Astrocyte of the cerebellum (primary cell): ENCODE measurements at places on chromosomes 5 and 9.

DNA sequence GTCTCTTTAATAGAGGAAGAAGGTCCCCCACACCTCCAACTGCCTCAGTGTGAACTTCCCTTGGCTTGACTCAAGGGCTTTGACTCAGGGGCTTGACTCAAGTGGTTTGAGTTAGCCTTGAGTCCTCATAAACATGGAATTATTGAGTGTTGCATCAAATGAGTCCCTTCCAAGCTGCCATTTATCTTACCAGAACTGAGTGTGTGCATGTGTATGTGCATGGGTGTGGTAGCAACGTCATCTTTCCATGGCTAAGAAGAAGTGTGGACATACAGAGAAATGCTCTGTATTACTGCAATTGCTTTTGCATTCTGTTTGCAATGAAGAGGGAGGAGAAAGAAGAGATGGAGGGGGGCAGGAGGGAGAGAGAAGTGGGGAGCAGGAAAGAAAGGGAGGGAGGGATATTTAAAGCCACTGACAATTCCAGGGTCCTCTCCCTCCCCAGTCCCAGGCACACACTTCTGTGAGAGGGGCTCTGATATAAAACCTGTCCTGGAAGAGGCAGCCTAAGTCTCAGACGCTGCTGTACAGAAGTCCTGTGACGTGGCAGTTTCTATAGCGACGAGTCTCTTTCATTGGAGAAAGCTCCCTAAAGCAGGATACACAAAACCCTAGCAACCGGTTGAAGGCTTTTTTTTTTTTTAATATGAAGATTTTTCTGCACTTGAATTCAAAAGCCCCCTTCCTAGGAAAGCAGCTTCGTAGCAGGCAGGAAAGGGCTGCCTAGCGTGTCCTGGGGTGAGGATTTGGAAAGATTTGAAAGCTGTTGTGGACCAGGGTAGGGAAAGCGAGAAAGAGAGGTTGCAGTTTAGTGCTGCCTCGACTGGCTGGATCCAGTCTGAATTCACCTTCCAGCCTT is 93.3 kb upstream of the MAP1B start:
- peak; percentile 34 for DNase-seq

DNA sequence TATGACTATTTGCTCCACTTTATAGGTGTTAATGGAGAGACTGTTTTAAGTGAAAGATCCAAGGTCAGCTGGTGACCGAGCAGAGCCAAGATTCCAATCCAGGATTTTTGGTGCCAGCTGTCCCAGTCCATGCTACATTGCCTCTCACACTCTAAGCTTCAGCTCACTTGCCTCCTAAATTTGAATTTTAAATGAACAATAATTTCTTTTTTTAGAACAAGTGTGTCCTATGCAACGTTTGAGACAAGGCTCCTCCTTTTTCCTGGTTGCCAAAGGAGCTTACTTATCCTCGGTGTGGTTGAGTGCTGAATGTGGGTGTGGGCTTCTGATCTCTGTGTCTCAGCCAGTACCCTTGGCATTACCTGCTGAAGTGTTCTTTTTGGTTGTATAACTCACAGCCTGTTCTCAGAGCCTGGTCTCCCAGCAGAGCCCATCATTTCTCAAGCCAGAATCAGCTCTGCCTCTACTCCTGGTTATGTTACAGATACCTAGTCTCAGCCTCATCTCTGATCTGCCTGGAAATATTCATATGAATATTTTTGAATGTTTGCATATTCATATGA is 4.0 kb upstream of the PRRC1 start:
- no peak for DNase-seq

DNA sequence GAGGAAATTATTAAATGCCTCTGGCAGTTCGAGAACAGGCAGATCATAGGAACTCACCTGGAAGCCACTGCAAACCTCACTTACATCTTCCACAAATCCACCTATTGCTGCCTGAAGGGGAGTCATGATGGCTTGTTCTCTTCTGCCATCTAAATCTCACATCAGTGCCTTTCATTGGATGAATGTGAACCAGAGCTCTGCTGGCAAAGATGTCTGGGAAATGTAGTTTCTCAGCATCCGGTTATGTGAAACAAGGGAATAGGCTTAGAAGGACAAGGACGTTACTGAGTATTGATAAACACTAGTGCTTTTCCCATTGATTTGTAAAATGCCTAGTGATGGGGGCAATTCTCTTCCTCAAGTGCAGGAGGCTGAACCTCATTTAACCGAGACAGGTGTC is 483.3 kb downstream of the ARHGEF28 start:
- no peak for DNase-seq

DNA sequence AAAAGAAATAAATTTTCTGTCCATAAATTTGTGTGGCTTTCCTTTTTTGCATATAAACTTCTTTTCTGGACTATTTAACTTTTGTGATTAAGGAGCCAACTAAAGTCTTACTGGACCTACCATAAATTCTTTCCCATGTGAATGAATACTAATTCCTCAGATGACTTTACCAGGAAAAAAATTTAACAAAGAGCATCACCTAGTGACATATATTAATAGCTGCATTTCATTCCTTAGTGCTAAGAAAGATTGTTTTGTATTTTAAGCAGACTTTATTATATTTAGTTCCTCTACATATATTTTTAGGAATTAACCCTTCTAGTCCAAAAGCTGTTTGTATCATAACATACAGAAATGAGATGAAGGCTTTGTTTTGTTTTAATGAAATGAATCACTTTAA is 64.4 kb downstream of the C9orf85 start:
- DNase-seq: no peak

DNA sequence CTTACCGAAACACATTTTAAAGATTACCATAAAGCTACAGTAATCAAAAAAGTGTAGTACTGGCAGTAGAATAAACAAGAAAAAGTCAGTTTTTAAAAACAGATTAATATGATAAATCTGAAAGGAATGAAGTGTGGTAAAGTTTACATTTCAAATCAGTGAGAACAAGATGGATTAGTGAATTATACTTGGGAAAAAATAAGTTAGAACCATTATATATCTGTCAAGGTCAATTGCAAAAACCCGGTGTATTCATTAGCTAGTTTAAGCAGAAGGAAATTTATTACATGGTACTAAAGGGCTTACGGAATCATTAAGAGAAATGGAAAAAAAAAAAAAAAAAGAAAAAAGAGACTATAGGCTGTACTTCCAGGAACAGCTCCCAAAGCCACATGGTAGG is 164.3 kb downstream of the MUSK start:
- no peak for DNase-seq

- DNase-seq: no peak
These were observed 593.6 kb downstream of the MTRR start for GRCh38 chr5:8462565-8462964.

- no peak for DNase-seq
These were observed 423.8 kb downstream of the SPOCK1 start for GRCh38 chr5:137075163-137075970.

DNA sequence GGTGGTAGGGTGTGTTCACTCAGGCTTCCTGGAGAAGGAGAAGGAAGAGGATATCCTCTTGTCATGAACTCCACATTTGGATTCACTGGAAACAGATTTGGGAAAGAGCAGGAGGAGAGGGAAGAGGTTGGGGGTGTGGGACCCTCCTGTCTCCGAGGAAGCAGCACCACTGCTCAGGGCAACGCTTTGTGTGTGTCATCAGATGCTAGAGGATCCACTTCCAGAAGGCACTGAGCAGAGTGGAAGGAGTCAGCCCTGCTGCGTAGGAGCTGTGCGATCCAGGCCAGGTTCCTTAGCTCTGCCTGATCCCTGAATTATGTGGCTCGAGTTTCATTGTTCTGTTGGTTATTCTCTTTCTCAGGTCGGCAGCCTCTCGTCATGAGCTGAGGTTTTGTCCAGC is 37.3 kb upstream of the TJP2 start:
- no peak for DNase-seq

- DNase-seq: peak; percentile 71
These were observed 320.8 kb downstream of the CCDC171 start for GRCh38 chr9:15873573-15874177.

DNA sequence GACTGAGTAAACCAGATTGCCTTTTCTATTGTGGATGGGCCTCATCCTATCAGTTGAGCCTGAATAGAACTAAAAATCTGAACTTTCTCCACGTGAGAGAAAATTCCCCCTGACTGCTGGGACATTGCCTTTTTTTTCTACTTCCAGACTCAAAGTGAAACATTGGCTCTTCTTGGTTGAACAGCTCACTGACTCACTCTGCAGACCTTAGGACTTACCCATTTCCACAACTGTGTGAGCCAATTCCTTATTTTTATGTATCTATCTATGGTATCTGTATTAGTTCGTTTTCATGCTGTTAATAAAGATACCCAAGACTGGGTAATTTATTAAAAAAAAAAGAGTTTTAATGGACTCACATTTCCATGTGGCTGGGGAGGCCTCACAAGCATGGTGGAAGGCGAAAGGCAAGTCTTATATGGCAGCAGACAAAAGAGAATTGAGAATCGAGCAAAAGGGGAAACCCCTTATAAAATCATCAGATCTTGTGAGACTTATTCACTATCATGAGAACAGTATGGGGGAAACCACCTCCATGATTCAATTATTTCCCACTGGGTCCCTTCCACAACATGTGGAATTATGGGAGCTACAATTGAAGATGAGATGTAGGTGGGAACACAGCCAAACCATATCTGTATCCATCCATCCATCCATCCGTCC is 306.7 kb upstream of the SLC24A2 start:
- no peak for DNase-seq

DNA sequence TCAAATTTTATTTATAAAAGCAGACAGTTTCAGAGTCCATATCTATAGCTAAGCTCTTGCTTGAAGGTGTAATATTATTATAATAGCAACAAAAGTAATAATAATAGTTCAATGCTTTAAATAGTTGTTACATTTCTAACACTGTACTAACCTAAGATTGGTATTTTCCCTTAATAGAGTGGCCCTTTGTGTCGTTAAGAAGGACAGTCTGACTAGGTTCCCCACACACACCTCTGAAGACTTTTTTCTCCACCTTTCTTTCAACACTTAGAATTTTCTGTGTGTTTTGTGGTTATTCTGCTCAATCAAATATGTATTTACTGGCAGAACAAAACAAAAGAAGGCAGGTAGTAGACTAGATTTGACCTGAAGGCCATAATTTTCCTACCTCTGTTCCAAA is 223.2 kb upstream of the ACO1 start:
- no peak for DNase-seq

- DNase-seq: no peak
These were observed 33.0 kb downstream of the ITK start for GRCh38 chr5:157213527-157214243.

GRCh38 chr9:114580609-114581193 is 6.9 kb upstream of the ATP6V1G1 start:
- no peak for DNase-seq

- peak; percentile 12 for DNase-seq
These were observed 43.4 kb upstream of the KIAA1958 start for GRCh38 chr9:112443200-112443599.

DNA sequence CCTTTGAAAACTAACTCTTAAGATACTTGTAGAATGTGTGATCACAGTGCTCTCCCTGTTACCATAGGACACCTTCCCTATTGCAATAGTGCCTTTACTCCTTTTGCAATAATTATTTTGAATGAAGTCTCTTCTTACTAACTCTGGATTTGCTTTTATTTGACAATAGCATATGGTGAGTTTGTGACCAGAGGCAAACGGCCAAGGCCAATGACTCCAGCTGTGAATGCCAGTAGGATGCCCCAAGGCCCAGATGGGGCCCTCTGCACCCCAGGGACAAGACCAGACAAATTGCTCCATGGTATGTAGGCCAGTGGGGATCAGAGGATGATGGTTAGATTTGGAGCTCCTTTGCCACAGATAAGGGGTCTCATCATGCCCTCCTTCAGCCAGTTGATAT is 116.9 kb downstream of the NPR3 start:
- DNase-seq: no peak

GRCh38 chr9:135850737-135851136 is 56.6 kb downstream of the CAMSAP1 start:
- no peak for DNase-seq

DNA sequence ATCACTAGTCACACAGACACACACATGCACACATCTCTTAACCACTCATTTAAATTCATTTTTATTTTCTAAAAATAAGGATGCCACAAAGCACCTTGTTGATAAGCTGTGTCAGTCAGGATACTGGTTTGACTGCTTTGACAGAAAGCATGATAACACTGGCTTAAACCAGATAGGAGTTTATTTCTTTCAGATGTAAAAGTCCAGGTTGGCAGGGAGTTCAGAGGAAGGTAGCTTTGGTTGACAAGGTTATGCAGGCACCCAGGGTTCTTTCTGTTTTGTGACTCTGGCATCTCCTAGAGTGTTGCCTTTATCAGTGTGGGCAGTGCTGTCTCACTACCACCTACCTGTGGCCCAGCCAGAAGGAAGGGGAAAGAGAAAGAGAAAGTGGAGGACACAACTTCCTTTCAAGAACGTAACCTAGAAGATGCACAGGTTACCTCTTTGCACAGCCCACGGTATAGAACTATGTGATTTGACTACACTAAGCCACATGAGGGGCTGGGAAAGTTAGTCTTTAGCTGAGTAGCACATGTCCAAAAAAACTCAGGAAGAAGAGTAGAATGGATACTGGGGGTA is 334.7 kb downstream of the OSTF1 start:
- DNase-seq: no peak

- DNase-seq: no peak
These were observed 140.3 kb downstream of the OLFM1 start for GRCh38 chr9:135227641-135228251.

- DNase-seq: no peak
These were observed 262.8 kb downstream of the RFX3 start for GRCh38 chr9:3262826-3263529.

DNA sequence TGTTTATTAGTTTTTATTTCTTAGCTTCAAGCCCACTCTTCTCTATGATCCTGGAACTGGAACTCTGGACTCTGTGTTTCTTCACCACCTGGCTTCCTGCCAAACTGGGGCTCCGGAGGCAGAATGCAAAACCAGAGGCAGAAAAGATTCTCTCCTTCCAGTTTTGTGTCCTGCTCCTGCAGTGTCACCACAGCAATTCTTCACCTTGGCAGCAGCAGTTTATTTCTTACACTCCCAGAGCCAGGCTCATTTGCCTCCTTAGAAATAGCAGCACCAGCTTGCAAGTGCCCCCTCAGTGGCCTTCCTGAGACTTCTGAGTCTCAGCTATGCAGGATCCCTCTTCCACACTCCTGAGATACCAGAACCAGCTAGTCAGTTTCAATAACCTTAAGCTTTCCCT is 26.7 kb upstream of the CAMK4 start:
- no peak for DNase-seq

DNA sequence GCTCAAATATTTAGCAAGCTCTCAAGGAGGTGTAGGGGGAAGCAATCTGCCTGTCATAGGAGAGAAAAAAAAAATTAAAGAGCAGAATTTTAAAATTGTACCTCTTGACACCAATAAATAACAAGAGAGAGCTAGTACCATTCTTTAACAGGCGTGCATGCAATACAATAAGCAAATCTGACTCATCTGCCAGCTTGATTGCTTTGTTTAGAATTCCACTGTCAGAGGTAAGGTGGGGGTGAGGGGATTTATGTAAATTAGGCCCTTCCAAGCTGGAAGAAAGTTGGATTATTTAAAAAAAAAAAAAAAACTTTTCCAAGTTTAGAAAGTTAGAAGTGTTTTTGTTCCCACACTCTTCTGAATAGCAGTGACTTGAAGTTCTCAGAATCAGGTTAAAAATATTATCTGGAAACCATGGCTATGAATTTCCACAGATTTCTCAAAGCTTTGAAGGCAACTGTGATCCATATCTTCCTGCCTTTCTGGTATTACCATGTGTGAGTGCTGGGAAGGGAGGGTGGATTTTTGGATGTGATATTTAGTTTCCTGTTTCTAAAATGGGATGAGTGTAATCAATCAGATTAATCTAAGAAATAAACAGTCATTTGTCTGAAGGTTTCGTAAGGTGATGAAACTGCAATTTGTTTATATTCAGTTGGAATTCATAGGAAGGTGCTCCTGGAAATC is 477.5 kb downstream of the TLE4 start:
- DNase-seq: peak; percentile 40
